ENCODE measurements at places on chromosomes 16 and 17. TPM values are rescaled to one million over a fixed set of nuclear protein-coding genes. Genes with fewer than 3 reads are reported as not detected.

Gene SHBG
- 0.37 TPM for total RNA-seq

Gene MYH3
- total RNA-seq, result 1.2 TPM

Gene PPM1D
- 11.0 TPM for total RNA-seq

Gene SLC38A8
- total RNA-seq, result not detected

Gene PABPN1L
- not detected for total RNA-seq

Gene HS3ST6
- not detected for total RNA-seq

Gene LRRC36
- total RNA-seq, result not detected

Gene GLP2R
- not detected for total RNA-seq

Gene KIF1C
- total RNA-seq, result 82.4 TPM

Gene TMEM97
- total RNA-seq, result 8.0 TPM

Gene PDF
- total RNA-seq, result 14.4 TPM

Gene CFAP97D1
- not detected for total RNA-seq

Gene OR1F1
- not detected for total RNA-seq

Gene GDE1
- 80.7 TPM for total RNA-seq

Gene GLYR1
- total RNA-seq, result 67.9 TPM

Gene ZFP3
- total RNA-seq, result 1.2 TPM

Gene OSBPL7
- total RNA-seq, result 9.5 TPM

Gene DNAAF8
- 1.2 TPM for total RNA-seq

Gene ZCCHC14
- total RNA-seq, result 11.4 TPM

Gene KRT14
- 0.46 TPM for total RNA-seq

Gene KRTAP4-6
- total RNA-seq, result not detected

Gene RIPOR1
- 32.1 TPM for total RNA-seq

Gene TOM1L1
- total RNA-seq, result 33.7 TPM

Gene ACSM2A
- not detected for total RNA-seq

Gene C16orf74
- total RNA-seq, result 11.6 TPM

Gene MT4
- not detected for total RNA-seq

Gene CCL3
- total RNA-seq, result not detected

Gene TMEM235
- not detected for total RNA-seq

Gene GAS7
- total RNA-seq, result 2.8 TPM

Gene KIF2B
- not detected for total RNA-seq

Gene PROCA1
- total RNA-seq, result 1.2 TPM

Gene POLR2A
- 138 TPM for total RNA-seq

Gene PTX4
- total RNA-seq, result not detected

Gene TEDC2
- 3.0 TPM for total RNA-seq

Gene KRT40
- total RNA-seq, result not detected

Gene KRTAP2-2
- not detected for total RNA-seq

Gene CHRNB1
- total RNA-seq, result 6.2 TPM

Gene CDH11
- total RNA-seq, result 803 TPM

Gene PSMC3IP
- total RNA-seq, result 5.2 TPM

Gene TLCD1
- 5.3 TPM for total RNA-seq

Gene CRYM
- 0.51 TPM for total RNA-seq

Gene DOK4
- total RNA-seq, result 38.6 TPM

Gene EME1
- total RNA-seq, result 0.59 TPM

Gene CETP
- not detected for total RNA-seq

Gene PRAC2
- not detected for total RNA-seq

Gene NSRP1
- 13.4 TPM for total RNA-seq

Gene IL17C
- total RNA-seq, result not detected

Gene KRT28
- total RNA-seq, result not detected

Gene TBC1D3K
- not detected for total RNA-seq

Gene UMOD
- not detected for total RNA-seq

Gene KRT9
- not detected for total RNA-seq

Gene MYH8
- total RNA-seq, result 0.09 TPM

Gene DRC3
- total RNA-seq, result 0.37 TPM

Gene ITGAE
- 9.1 TPM for total RNA-seq

Gene MEFV
- not detected for total RNA-seq

Gene AXIN2
- 0.97 TPM for total RNA-seq

Gene GRIN2C
- total RNA-seq, result 0.18 TPM

Gene GPRC5B
- total RNA-seq, result 18.7 TPM
